G401 (cell line): ENCODE measurements at places on chromosomes 6 and 20. TPM values are rescaled to one million over a fixed set of nuclear protein-coding genes. Genes with fewer than 3 reads are reported as not detected.

DNA sequence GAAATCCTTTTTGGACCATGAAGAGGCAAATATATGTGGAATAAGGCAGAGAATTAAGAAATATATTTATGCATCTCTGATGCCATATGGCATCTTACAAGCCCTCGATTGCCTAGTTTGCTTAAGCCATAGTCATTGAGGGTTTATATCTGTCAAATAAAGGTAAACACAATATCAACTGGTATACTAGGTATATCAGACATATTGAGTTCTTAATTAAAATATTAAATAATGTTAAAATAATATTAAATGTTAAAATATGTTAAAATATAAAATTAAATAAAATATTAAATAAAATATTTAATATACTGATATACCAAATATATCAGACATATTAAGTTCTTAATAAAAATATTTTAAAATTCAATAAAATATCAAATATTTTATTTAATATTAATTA is 567.4 kb upstream of the PTCHD4 start:
- DNase-seq = no peak

- no peak for DNase-seq
Observed at GRCh38 chr6:126614642-126615504, 275.0 kb downstream of the CENPW start.

- no peak for DNase-seq
Observed at GRCh38 chr6:17884498-17885478, 102.6 kb downstream of the KIF13A start.

DNA sequence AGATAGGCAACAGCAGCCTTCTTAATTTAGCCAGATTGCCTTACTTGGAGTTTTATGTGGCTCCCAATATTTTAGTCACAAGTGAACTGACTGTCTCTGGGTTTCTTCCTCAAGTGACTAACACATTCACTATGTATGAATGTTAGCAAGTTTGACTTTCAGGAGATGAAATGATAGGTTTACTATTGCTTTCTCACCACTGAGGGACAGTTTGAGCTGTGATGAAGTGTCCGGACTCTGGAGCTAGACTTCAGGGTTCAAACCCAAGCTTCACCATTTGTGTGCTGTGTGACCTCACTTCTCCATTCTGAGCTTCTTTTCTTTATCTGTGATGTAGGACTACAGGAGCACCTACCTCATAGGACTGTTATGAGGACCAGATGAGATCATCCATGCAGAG is 8.2 kb downstream of the DHX35 start:
- DNase-seq = no peak

DNA sequence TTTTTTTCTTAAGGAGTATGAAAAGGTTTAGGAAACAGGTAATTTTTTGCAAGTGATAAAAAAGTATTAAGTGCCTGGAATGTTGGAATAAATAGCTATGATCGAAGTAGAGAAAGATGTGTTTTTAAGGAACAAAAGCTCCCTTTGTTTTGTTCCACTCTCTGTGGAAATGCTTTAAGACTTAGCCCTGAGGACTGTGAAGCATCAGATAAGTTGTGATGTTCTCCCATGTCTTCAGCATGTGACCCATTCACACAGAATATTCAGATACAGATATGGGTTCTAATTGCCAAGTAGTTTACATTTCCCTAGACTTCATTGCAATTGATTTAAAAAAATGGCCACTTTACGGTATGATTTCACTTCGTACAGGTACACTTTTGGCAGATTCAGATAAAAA is 80.6 kb downstream of the KCNQ5 start:
- no peak for DNase-seq

Gene EFCAB8
- total RNA-seq = 0.03 TPM in 1 of 2 replicates, not detected in the other

Gene RPS21
- total RNA-seq = 1,245 and 1,753 TPM in 2 replicates

Gene LY86
- not detected in 2 replicates for total RNA-seq

Gene ADGB
- not detected in 2 replicates for total RNA-seq

GRCh38 chr6:73451223-73452106 is 632 bp downstream of the CGAS start:
- no peak for DNase-seq

Gene CNR1
- not detected in 2 replicates for total RNA-seq

DNA sequence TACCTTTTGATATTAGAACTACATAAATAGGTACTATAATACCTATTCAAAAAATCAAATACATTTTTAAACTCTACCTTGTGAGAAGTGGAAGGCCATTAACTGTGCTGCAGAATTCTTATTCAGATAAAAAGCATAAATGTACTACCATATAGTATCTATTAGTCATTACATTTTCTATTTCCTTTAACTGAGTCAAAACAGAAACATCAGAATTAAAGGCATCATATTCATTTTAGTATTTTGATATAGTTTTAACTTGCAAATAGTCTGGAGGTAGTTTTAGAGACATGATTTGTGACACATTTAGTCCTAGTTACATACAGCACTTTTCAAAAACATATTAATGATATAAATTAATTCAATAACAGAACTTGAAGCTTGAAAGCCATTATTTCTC is 39.9 kb upstream of the TAB2 start:
- no peak for DNase-seq

Gene FOXF2
- 0.68 TPM in 1 of 2 replicates, not detected in the other for total RNA-seq

GRCh38 chr6:45637611-45638257 is 260.0 kb upstream of the SUPT3H start:
- no peak for DNase-seq

DNA sequence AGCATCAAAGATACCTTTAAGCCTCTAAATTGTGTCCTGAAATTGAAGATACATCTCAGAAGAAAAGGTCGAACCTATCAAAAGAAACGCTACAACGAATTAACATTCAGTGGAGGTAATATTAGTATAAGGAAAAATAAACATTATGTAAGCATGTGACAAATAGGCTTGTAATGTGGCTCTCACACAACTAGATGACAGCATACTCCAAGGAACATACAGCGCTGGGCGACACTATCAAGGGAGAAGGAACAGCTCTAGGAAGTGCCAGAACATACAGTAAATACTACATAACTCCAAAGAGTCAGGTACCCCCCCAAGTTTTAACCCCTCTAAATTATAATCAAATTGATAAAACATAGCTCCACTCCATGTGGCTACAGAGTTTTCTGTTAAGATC is 103.5 kb downstream of the LAMP5 start:
- DNase-seq = peak; percentile 92

Gene MUCL3
- not detected in 2 replicates for total RNA-seq

DNA sequence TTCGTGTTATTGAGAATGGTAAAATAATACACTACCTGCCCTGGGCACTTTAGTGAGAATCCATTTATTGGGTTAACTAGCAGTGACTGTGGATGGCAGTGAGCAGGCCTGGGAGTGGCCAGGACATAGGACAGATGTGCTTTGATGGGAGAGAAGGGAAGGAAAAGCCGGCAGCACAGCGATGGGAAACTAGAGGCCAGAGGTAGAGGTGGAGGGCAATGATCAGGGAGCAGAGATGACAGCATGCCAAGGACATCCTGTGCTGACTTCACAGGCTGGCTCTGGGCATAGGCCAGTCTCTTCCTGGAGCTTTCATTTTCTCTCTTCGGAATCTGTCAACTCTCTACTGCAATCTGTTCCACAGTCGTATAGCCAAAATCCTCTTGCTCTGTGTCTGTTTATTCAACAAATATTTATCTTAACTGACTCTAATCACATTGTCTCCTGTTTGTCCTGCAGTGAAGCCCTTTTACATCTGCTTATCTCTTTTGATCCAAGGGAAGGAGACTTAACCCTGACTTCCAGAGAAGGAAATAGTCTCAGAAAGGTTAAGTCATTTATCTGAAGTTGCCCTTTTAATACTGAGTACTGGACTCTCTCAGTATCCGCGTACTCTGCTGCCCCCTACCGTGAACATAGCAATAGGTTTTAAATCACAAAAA is 18.4 kb upstream of the MMP24 start:
- DNase-seq = peak; percentile 96

Gene VGLL2
- not detected in 2 replicates for total RNA-seq

DNA sequence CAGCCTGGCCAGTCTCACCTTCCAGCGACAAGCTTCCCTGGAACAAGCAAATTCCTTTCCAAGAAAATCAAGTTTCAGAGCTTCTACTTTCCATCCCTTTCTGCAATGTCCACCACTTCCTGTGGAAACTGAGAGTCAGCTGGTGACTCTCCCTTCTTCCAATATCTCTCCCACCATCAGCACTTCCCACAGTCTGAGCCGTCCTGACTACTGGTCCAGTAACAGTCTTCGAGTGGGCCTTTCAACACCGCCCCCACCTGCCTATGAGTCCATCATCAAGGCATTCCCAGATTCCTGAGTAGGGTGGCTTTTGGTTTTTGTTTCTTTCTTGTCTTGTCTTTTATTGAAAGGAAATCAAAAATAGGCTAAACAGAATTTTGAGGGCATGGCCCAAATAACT is 24.3 kb downstream of the MYCT1 start:
- no peak for DNase-seq

DNA sequence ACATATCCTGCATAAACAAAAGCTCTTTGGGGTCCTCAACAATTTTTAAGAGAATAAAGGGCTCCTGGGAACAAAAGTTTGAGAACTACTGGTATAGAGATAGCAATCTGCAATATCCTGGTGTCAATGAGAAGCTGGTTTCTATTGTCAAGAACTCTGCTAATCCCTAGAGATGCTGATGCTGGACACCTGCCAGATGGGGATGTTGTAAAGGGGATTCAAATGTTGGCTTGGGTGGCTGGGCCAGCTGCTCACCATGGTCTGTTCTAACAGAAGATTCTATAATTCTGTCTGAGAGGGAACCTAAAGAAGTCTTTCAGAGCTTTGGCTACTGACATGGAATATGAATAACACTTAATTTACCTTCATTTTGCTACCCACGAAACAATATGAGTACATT is 137.8 kb downstream of the BTBD9 start:
- no peak for DNase-seq

Gene ARHGAP40
- not detected in 2 replicates for total RNA-seq

DNA sequence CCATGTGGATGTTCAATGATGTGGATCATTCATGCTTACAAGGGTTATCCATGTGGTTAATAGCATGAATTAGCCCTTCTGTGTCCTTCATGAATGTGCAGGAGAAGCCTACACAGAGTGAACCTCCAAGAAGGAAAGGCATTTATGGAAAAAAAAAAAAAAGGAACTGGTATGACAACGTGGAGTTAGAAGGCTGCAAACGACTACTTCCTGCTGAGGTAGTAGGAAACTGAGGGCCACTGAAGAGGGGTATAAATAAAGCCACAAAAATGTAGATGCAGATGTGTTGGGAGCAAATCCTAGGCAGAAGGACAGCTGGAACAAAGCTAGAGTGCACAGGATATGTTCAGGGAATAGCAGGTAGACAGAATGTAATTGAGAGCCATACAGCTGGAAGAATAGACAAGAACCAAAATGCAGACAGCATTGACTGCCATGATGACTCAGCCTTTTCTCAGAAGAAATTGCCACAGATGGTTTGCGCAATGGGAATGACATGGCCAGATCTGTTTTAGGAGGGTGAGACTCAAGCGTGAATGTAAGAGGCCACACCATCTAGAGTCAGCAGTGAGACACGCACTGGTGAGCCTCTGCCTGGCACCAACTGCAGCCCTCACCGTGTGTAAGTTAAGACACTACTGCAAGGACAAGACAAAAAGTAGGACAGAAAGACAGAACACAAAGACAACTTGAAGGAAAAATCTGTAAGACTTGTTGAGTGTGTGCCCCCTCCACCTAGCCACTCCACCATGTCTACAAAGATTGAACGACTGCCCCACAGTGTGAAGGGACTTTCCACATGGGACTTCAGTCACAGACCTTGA is 79.8 kb downstream of the KIF13A start:
- DNase-seq = no peak

DNA sequence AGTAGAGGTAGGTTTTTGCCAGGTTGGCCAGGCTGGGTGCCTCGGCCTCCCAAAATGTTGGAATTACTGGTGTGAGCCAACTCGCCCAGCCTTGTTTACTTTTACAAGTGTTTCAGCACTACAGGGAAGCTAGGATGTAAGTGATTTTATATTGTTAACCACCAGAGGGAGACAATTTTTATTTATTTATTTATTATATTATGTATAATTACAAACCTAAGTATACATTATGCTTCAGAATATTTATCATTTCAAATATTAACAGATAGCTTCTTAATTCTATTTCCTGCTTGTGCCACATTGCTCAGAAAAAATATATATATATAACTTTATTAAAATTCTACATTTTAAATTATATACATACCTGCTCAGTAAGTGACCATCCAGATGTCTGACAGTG is 9.8 kb downstream of the MMUT start:
- no peak for DNase-seq

DNA sequence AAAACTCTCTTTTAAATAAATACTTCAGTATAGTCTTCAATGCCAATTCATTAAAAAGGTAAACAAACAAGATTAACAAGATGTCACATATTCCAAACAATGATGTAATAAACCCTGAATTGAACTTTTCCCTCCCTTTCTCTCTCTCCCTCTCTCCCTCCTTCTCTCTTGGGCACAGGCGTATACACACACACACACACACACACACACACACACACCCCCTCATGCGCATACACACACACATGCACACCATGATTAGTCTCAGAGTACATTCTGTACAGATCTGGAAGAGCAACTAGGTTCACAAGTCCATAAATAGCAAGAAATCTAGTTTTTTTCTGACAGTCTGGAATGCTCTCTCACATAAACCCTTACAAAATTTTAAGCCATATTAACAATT is 128.3 kb downstream of the DST start:
- DNase-seq = no peak
